Stimulated activated CD4-positive, alpha-beta T cell treated with anti-CD3 and anti-CD28 coated beads, Interleukin-15, amount 100 ng/mL, for 1 hour (primary cell): ENCODE measurements at places on chromosomes 2 and 18.

DNA sequence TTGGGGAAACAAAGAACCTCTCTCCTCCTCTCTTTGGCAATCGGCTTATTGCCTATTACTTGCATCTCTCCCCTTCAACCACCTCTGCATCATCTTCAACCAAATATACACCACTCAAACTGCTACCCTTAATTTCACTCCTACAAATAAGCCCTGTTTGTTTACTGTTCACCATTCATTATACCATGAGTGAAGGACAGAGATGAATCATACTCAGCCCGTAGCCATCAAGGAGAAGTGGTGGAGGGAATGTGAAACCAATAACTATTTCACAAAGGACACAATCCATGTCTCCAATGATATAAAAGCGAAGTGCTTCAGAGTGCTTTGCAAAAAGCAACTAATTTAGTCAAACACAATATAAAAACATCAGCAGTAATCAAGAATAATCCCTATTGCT is 76.8 kb downstream of the CACNB4 start:
- DNase-seq = no peak

- peak; percentile 76 for DNase-seq
Observed at GRCh38 chr2:130727286-130727924, 1.5 kb upstream of the GPR148 start.

GRCh38 chr2:210544831-210545230 is 11.6 kb upstream of the CPS1 start:
- DNase-seq = no peak

DNA sequence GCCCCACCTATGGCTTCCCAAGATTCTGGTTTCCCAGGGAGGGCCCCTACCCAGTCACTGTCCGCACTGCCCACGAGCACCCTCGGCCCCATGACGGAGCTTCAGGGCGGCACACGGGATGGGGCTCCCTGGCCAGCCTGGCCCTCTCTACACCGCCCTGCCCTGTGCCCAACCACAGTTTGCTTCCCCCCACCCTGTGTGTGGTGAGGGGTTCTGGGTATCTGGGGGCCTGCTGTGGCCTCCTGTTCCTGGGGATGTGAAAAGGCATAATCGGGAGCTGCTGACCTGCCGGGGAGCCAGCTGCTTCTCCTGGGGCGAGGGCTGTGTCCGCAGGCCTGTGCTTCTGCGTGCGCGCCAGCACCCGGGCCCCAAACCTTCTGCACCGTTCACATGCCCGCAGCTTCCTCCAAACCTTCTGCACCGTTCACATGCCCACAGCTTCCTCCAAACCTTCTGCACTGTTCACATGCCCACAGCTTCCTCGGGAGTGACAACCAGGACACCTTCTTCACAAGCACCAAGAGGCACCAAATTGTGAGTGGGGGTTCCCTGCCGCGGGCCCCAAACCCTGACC is 12.4 kb downstream of the ANO7 start:
- DNase-seq = no peak

DNA sequence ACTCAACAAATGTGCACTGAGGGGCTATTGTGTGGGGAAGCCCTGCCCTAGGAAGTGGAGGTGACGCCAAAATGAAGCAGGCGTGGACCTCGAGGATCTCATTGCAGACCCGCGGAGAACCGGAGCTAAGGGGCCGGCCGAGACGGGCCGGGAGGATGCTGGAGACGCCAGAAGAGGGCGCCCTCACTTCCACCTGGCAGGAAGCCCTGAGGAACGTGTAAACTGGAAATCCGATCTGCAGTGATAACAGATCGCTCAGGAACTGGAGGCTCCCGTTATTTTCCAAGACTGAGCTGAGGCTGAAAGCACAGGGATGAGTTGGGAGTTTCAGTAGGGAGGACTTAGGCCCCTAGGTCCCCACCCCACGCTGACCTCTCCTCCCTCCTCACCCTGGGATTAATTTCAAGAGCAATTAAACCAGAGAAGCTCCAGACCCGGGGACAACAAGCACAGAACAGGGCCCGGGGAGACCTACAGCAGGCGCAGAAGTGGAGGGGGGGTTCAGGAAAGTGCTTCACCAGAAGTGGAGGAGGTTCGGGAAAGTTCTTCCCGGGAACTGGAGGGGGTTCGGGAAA is 7.7 kb upstream of the COL6A3 start:
- peak; percentile 62 for DNase-seq
